ENCODE measurements at places on chromosomes 2 and 18.

DNA sequence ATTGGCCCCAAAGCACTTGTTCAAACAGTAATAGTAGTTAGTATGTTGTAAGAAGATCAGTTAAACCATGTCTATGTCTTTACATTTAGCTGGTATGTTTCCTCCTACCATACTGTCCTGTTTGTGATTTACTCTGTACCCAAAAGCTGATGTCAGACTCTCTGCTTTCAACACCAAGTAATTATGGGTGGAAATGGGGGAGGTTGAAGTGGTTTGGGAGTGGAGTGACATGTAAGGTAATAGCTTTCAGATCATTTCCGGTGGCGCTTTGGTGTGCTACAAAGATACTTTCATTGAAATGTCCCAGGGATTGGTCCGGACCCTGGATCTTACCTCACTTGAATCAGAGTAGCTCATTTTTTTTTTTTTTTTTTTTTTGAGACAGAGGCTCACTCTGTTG, 39.7 kb upstream of the TGIF1 start:
- no peak for DNase-seq

GRCh38 chr18:21682371-21683051, 22.1 kb downstream of the ABHD3 start:
- DNase-seq: peak; percentile 90

GRCh38 chr2:9991829-9992273, 40.4 kb downstream of the GRHL1 start:
- DNase-seq: peak; percentile 81

GRCh38 chr2:23843051-23843976, 83.6 kb downstream of the ATAD2B start:
- no peak for DNase-seq

GRCh38 chr2:71711133-71711855, 257.9 kb downstream of the DYSF start:
- DNase-seq: no peak

- DNase-seq: no peak
Measured at GRCh38 chr2:146651361-146651760, 1193.5 kb upstream of the ACVR2A start.

GRCh38 chr2:188295067-188295685, 3.5 kb downstream of the GULP1 start:
- no peak for DNase-seq

DNA sequence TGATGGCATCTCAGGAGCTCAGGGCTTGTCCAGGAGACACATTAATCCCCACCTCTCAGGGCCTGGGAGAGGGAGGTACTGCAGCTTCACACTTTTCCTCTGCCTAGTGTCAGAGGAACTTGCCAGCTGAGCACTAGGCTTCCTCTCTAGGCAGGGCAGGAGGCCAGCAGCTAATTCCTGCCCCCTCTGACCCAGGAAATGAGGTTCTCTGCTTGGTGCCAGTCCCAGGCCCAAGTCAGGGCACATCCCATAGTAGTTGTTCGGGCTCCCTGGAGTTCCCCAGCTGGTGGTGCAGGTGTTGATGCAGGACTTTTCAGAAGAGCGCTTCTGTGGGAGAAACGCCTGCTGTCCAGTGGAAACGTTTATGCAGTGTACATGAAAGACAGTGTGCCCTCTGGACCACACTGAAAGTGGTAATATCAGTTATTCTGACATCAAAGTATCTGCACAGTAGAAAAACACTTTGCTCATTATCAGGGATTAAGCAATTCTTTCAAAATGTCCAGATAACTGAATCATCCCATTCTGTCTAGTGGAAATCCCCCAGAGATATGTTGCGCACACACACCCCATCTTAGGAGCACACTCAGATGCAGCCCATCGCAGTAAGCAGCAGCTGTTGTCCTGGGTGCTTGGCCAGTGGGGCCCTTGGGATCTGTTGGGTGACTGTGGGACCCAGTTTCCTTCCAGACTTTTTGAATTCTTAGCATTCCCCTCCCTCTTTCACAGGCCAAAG, 17.8 kb upstream of the SCLY start:
- DNase-seq: peak; percentile 13

DNA sequence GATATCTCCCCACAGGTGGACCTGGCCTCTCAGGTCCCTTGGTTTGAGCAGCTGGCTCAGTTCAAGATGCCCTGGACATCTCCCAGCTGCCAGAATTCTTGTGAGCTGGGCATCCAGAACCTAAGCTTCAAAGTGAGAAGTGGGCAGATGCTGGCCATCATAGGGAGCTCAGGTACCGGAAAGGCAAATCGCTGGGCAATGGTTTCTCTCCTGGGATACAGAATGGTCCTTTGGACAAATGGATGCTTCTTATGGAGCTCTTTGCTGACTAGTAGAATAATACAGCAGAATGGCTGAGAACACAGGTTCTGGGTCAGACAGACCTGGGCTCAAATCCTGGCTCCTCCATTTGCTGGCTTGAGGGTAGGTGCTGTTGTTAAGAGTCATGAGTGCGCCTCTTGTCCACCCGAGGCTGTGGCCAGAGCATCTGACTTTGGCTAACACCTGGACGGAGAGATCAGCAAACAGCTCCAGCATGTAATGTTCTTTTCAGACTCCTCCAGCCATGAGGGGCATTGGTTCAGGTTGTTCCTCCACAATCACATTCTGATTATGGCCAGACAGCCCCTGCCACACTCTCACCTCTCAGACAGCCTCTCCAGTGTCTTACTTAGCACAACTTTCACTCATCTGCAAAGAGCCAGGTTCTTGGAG, 7.5 kb downstream of the ABCG8 start:
- DNase-seq: no peak

DNA sequence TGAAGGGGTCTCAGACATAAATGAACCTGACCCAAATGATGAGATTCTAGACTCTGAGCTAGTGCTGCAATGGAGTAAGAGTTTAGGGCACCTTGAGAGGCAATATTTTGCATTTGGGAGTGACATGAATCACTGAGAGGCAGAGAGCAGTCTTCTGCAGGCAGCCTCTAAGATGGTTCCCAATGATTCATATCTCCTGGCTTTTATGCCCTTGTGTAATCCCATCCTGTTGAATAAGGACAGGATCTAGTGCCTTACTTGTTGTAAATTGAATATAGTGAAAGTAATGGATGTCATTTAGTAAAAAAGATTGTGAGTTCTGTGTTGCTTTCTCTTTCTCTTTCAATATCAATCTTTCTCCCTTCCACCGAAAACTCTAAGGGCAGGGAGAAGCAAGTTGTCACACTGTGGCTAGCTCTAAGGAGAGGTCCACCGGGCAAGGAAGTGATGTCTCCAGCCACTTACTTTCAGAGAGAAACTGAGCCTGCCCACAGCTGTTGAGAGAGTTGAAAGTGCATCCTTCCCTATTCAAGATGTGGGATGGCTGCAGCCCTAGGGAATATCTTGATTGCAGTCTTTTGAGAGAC, 144.7 kb downstream of the TRIB2 start:
- peak; percentile 54 for DNase-seq

DNA sequence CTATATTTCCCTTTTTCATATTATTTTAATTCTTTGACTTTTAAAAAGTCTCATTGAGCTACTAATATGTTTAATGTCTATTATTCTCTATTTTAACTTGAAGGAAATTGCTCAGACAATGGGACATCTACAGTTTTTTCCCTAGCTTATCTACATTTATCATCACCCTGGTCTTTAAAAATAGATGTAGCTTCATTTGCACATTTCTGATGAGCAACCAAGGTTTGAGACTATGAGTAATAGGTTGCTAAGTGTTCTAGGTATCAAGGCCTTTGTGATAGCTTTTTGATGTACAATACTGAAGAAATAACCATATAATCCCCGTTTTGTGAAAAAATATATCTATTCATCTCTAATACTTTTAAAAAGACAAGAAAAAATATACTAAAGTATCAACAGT, 47.0 kb downstream of the STAT4 start:
- DNase-seq: peak; percentile 39

DNA sequence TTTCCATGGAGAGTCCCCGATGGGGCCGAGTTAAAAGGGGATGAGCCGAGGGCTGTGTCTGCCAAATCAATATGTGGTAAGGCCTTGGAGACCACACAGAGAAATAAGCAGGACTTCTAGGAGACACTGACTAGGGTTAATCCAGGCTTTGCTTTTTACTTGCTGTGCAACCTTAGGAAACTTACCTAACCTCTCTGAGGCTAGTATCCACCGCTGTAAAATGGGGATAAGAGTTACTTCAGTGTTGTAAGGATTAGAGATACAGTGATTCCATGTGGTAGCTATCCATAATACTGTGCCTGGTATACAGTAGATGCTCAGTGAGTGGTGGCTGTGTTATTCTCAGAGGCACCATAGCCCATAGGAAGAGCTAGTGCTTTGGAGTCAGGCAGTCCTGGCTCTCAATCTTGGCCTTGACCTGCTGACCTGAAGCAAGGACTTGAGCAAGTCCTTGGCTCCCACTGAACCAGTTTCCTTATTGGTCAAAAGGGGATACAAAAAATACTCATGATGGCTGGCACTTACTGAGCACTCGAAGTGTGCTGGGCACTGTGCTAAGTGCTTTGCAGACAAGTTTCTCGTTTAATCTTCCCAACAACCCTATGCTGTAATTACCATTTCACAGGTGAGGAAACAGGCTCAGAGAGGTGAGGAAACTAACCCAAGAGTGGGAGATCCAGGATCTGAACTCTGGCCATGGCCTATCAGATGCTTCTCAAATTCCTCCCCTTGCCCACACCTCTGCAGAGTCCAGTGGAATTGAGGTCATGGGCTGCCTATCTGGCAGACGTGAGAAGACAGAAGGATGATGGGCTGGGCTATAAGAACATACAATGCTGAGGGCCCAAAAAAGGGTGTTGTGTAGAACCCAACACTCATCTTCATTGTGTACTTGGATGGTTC, 12.0 kb upstream of the DES start:
- no peak for DNase-seq

DNA sequence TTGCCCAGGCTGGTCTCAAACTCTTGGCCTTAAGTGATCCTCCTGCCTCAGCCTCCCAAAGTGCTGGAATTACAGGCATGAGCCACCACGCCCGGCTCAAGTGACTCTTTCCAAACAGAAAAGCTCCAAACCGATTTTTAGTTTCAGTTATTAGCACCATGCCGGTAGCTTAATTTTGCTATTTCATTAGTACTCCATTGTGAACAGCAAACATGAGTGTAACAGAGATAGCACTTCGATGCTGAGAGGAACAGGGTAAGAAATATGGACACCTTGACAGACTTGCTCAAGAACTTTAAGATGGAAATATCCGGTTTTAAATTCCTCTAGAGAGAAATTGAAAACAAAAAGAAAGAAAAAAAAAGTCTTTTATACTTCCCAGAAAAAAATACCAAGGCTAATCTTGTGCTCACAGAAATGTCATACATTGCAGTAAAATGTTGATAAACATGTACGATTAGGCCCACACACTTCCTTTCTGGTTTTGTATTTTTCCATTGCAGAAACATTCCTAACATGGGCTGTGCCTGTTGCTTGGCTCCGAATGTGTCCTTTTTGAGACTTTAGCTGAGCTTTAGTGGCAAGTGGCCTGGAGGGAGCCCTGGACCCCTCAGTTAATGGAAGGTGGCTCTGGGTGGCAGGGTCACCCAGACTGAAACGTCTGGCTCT, 18.3 kb downstream of the FHL2 start:
- no peak for DNase-seq

GRCh38 chr2:34069604-34070003, 470.5 kb upstream of the FAM98A start:
- DNase-seq: no peak

- DNase-seq: peak; percentile 42
Measured at GRCh38 chr2:191128172-191128910, 22.5 kb downstream of the STAT4 start.

DNA sequence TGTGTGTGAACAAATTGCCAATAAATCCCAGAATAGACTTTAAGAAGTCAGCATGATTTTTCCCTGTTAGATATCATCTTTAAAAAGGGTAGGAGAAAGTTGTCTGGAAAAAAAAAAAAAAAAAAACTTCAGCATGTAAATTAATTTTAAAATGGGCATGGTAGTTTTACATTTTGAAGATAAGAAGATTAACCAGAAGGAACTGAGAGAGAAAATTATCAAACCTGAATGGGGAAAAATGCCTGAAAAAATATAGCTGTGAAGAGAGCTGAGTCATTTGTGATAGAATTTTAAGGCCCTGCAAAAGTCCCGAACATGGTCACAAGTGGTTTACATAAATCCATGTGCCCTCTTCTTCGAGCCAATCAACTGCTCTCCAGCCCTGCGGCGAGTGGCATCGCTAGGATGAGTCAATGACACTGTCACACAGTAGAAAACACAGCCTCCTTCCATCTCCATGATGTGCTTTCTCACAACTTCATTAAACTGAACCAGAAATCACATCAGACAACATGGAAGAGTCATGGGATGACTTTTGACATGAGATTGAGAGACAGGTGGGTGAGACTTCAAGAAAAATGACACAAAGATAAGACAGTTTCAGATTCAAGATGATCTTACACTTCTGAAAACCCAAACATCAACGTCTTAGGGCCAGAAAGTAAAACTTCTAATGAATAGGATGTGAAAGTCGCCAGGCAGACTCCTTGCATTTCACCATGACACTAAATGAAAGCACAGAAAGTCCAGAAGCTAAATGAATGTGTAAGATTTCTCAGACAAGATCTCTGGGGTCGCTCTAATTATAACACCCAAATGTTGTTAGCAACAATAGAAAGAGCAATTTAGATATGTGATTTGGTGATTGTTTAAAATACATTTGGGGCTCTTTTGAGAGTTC, 273.0 kb upstream of the ID2 start:
- DNase-seq: peak; percentile 91

GRCh38 chr2:188327518-188328213, 36.0 kb downstream of the GULP1 start:
- DNase-seq: no peak

DNA sequence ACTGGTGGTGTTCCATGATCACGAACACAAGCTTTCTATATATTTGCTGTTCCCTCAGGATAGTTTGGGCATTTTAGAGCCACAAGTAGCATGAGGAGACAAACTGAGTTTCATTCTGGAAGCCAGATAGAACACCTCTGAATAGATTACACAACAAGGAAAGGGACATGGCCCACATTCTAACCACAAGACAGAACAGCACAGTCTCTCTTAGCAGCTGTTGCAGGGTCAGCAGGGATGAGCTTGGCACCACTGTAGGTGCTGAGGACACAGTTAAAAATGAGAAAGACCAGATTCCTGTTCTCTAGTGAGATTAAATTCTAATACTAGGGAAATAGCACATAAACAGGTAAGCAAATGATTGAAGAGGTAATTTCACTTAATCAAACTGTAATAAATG, 235.3 kb downstream of the ZNF407 start:
- no peak for DNase-seq

DNA sequence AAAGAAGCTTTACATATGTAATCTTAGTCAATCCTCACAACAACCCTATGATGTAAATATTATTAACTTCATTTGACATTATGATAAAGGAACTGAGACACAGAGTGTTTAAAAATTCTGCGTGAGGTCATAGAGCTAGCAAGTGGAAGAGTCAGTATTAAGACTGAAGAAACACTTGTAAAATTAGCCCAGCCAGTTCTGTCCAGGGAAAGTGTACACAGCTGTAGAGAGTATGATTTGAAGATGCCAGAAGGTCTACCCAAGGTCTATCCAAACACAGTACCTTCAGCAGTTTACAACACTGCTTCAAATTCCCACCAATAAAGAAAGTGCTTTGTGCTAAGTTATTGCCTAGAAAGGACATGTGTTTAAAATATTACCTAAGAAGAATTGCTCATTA, 51.7 kb upstream of the ITPRID2 start:
- no peak for DNase-seq
